ENCODE measurements at places on chromosomes 7 and 10.

- DNase-seq, result no peak
These were observed 119.6 kb downstream of the CHN2 start for GRCh38 chr7:29314148-29314547.

DNA sequence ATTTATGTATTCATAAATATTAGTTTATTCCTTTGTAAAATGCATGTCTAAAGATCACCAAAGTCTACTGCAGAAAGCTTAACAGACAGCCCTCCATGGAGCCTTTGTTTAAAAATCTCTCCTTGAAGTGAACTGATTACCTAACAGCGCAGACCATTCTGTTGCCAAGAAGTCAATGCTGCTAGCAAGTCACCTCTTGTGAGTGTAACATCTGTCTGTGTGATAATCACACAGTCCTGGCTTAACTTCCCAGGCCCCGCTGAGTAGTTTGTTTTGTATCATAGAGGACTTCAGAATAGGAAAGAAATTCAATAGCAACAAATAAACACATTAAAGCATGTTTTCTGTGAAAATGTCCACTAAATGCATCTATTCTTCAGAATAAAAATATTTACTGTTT, 435.3 kb upstream of the IGFBP3 start:
- DNase-seq, result no peak

DNA sequence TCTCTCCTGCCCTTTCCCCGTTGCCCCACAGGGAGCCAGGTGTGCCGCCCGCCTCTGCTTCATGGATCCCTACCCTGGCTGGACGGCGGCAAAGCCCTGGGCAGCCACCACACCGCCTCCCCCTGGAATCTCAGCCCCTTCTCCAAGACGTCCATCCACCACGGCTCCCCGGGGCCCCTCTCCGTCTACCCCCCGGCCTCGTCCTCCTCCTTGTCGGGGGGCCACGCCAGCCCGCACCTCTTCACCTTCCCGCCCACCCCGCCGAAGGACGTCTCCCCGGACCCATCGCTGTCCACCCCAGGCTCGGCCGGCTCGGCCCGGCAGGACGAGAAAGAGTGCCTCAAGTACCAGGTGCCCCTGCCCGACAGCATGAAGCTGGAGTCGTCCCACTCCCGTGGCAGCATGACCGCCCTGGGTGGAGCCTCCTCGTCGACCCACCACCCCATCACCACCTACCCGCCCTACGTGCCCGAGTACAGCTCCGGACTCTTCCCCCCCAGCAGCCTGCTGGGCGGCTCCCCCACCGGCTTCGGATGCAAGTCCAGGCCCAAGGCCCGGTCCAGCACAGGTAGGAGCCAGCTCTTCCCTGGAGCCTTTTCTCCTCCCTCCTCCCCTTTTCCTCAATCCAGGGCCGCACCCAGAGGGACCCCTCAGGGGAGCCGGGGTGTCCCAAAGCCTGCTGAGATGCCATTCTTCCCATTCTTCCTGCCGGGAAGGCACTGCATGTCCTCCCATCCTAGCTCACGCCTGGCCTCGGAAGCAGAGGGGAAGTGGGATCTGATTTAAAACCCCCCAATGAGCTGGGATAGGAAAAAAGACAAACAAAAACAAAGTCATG, 4.0 kb downstream of the GATA3 start:
- DNase-seq, result no peak

- no peak for DNase-seq
These were observed 34.9 kb upstream of the SEMA3D start for GRCh38 chr7:85221796-85222195.

- DNase-seq, result no peak
These were observed 5.3 kb downstream of the VAX1 start for GRCh38 chr10:117132751-117133231.

DNA sequence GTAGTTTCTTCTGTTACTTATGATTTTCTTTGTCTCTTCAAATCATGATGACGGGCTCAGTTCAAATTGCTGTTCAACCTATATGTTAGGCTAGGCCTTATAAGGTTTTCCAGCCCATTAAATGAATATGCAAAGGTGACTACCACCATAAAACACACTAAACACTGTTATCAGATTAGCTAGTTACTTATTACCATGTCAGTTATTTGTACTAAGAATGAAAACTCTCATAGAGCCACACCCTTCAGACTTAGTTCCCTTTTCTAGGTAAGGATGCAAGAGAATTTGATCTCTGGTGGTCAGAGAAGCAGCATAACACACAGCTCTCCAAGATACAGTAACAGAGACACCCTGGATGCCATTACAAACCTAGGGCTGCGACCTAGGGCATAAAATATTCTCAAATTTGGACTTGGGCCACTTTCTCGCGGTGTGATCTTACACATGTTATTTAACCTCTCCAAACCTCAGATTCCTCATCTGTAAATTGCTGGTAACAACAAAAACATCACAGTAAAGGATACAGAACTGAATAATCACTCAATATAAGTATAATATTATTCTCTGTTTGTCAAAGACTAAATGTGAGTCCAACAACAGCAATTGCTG, 35.6 kb downstream of the ANKMY2 start:
- no peak for DNase-seq

DNA sequence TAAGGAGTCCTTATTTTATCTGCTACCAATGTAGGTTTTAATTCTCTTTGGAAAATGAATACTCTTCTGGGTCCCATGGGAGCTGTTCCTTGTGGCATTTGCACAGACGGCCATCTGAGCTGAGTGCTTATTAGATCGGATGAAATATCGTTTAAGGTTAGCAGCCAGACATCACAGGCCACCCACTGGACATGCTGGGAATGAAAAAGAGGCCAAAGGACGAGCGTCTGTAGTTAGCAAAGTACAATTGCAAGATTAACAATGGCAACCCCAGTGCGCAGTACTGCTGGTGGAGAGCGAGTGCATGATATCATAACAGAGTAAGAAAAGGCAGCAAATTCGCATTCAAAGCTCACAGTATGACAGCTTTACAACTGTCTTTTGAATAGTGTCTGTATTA, 28.3 kb upstream of the CREB5 start:
- DNase-seq, result no peak
